Epithelial cell of proximal tubule (primary cell): ENCODE measurements at places on chromosomes 1 and 21.

- DNase-seq, result no peak
These were observed 439.2 kb downstream of the MATN1 start for GRCh38 chr1:30284226-30284625.

GRCh38 chr1:53754484-53755312, 15.7 kb upstream of the GLIS1 start:
- DNase-seq, result no peak

DNA sequence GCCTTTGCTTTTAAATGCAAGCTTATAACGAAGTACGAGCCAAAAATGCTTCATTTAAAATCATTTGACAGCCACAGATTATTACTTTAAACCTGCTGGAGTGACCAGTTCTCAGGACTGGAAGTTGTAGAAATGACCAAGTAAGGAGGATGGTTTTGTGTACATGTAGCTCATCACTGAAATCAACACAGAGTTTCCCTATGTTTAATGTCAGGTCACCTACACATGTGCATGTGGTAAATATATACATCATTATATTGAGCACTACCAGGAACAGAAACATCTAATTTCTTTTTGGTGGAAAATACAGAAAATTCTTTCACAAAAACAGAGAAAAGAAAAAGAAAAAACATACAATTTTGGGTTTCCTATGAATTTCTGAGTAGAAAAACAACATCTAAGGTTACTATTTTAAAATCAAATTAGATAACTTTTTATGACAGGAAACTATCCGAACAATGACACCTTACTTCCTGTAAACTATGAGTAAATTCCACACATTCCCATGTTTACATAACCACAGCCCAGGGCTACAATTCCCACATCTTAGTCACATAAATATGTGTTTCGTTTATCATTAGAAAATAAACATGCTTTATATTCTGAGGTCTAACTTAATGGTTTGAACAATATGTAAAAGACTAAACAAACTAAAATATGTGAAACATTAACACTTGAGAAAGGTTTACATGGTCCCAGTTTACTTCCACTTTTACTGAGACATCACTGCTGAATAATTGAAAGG, 73.6 kb downstream of the ZNF281 start:
- no peak for DNase-seq

DNA sequence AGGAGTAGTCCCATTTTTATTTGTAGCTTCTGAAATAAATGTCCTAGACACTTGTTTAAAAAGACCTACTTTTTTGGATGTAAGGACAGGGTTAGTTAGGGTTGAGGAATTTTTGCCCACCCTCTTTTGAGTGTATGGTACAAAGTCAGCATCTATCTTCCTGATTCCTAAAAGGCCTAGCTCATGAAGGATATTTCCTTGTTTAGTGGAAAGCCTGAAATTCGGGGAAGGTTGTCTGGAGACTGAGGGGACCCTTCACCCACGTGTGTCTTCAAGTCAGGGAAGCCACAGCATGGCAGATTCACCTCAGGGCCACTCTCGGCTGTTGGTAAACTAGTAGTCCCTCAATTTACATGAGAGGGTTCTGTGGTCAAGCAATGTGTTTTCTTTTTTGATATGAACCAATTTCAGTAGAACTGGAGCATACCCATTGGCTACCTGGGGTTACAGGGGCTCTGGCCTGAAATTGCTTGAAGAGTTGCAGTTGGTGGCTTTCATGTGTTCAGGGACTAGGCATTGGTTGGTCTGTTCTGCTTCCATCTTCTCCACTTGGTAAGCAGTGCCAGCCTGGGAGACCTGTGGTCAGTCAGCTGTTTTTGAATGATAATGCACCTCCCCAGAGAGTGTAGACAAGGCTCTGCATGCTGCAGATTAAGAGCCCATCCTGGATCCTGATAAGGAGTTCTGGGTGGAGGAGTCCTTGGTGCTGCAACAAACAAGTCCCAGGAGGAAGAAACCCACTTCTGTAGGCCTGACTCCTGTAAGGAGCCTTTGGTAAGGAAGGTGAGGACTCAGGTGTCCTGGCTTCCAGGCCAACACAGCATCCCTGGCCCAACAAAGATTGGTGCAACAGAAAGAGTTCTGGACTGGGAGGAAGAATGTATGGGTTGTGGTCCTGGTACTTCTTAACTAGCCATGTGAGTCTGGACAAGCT, 6.3 kb downstream of the BTG2 start:
- no peak for DNase-seq

- no peak for DNase-seq
These were observed 1544.1 kb downstream of the PLA2G4A start for GRCh38 chr1:188372821-188373220.

GRCh38 chr1:69167876-69168275, 399.8 kb upstream of the LRRC7 start:
- no peak for DNase-seq
